ENCODE measurements at places on chromosomes 5 and 9.

DNA sequence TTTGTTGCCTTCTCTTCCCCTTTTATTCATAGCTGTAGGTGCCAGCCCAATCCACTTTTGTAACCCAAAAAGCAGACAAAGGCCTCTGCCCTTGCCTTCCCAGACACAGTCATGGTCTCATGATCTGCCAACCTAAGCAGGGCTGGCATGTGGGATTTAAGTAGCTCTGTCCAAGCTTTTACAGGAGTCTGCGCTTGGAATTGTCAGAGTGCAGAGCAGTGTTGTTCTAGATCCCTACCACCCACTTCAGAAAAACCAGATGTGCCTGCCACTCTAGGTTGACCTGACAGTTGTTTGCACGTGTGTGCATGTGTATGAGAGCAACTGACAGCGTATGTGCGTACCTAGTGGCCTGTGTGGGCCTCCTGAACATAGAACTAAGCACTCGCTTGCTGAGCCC, 87.8 kb upstream of the SPRY4 start:
- DNase-seq: no peak

GRCh38 chr9:128372188-128372641, 1.0 kb downstream of the URM1 start:
- no peak for DNase-seq

- no peak for DNase-seq
Observed at GRCh38 chr9:125747053-125747764, at the start of gene PBX3. TSS of gene PBX3 (plus strand) at chr9:125747373.

DNA sequence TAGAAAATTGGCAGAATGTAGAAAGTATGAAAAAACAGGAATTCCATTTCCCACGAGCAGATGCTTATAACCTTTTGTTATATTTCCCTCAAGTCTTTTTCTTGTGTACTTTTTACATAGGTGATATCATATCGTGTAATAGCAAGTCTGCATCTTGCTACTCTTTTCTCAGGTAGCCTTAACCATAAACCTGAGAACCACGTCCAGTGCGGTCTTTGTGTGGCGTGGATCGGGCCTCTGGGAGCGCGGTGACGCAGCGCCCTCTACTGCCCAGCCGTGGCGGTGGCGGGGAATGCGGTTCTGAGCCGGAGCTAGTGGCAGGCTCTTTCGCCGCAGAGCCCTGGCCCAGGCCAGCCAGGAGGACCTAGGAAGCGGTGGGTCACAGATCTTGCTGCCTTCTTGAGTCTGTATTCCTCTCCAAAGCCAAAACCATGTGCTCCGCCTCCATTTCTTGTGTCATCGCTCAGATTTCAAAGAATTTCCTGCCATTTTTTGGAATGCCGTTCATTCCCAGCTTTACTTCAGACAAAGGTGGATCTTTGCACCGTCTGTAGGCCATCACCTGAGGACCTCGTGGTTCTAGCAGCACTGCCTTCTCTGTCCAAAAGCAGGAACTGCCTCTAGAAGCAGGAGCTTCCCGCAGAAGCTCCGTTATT, 71.9 kb downstream of the MVB12B start:
- DNase-seq: no peak

GRCh38 chr5:147779694-147780093, 2.8 kb downstream of the JAKMIP2 start:
- no peak for DNase-seq

DNA sequence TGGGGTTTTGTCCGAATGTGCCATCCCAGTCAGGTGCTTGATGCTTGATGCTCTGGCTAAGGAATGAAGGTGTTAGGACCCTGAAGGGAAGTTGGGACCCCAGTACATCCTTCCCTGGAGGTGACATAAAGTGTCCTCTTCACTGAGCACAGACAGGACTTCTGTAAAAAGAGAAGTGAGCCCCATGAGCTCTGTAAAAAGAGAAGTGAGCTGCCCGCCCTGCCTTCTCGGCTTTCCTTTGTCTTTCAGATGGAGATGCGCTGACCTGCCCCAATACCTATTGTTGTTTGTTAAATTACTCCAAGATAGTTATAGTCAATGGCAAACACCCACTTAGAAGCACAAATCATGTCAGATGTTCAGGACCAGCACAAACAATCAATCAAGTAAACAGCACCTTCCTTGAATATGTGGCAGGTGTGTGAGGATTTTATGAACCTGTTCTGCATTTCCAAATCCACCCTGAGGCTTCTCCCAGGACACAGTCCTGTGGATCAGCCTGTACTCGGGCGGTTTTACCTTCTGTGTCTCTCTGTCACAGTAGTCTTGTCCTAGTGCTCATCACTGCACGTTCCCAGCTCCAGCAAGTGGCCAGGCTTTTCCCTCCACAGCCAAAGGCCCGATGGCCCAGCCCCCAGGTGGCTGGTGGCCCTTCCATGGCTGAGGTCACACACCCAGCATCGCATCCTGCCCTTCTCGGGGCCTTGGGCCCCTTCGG, 191.4 kb downstream of the MTRR start:
- DNase-seq: no peak
